ENCODE measurements at places on chromosomes 16 and 17.

DNA sequence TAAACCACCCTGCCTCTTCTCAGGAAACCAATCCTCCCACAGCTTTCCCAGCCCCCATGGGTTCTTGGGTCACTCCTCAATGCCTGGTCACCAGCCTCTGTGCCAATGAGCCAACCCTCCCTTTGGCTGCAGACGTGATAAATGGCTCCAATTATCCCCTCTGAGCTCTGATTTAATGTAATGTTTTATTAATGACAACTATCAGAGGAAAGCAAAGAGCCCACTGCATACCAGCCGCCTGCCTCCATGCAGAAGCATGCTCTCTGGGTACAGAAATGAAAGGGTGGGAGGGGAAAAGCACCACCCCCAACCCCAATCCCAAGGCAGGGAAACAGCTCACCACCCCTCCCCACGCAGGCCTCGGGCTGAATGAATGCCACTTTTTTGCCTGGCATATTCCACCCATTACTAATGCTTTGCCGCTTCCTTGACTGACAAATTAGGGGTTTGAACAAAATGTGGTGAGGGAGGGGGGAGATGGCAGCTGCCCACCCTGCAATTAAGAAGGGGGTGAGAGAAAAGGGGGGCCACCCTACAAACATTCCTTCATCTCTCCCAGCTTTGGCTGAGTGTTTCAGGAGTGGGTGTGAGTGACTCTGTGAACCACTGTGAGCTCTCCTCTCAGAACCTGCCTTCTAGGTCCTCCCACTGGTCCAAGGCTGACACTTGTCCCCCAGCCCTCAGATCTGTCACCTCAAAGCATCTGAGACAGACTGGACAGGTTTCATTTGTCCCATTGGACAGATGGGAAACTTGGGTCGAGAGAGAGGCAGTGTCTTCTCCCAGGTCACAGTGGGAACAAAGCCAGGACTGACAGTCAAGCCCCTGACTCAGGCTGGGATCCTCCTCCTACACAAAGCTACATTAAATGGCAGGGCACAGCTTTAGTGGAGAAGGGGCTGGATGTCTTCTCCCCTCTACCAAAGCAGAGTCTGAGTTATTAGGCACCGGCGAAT lies 161.5 kb downstream of the TMEM132E start:
- no peak for DNase-seq

DNA sequence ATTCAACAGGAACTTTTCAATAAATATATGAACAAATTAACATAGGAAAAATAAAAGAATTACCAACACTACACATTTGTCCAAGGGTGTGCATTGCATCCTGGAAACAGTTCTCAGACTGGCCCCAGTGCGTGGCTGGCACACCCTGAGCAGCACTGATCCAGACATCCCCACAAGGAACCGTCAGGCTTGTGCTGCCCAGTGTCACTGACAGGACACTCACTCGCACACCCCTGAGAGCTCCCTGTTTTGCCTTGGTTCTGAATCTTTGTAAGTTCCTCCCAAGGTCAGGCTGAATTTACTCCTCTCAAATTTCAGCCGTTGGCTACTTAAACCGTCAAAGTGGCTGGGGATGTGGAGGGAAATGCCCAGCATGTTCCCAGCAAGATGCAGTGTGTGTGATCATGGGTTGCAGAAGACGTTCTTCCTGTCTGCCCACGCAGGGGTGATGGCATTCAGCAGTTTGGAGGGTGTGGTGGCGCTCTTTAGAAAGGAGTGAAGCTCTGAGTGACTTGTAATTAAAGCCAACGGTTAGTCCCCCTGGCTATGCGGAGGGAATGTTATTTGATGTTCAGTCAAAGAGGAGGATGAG lies 1.7 kb downstream of the MT2A start:
- DNase-seq: peak; percentile 83

DNA sequence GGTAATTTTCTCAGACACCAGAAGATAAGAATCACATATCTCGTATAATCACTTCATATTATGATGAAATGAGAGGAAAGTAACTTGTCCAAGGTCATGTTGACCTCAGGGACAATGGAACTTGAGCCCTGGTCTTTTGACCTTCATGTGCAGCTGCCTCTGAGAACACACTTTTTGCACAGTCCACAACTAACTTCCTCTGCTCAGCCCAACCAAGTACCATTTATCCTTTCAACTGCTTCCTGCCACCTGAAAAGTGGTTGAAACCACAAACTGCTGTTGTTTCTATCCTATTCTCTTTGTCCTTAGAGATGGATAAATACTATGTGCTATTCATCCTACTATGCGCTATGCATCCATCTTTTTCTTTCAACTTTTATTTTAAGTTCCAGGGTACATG lies 2.3 kb upstream of the CCL1 start:
- no peak for DNase-seq

- DNase-seq: no peak
Observed at GRCh38 chr16:84137769-84138357, 7.1 kb downstream of the HSDL1 start.

GRCh38 chr16:88596483-88596882 lies 26.3 kb downstream of the ZC3H18 start:
- DNase-seq: no peak

GRCh38 chr16:67565470-67566100 lies 3.3 kb downstream of the CTCF start:
- DNase-seq: no peak

DNA sequence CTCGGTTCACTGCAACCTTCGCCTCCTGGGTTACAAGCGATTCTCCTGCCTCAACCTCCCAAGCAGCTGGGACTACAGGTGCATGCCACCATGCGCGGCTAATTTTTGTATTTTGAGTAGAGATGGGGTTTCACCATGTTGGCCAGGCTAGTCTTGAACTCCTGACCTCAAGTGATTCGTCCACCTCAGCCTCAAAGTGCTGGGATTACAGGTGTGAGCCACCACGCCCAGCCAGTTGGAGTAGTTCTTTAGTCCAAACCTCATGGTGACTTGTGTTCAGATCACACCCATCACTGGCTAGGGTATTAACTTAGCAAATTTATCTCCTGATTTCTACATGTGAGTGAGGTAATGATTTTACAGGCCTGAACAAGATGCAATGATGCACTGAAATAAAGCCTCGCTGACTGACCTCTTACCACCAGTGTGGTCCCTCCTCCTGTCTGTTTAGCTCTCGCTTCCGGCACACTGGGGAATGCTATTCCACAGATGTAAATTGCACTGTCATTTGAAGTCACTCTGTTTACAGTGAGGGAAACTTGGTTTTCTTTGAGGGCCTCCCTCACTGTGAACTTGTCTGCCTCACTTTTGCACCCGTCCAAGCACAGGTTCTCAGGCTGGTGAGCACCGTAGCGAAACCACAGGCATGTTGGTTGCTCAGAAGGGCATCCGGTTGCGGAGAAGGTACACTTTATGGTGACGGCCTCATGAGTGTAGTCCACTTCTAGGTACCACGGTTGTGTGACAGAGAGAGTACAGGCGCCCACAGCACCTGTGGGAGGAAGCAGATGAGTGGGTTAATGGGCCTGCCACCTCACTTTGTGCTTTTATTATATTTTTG lies 5.5 kb downstream of the IGSF6 start:
- peak; percentile 83 for DNase-seq

DNA sequence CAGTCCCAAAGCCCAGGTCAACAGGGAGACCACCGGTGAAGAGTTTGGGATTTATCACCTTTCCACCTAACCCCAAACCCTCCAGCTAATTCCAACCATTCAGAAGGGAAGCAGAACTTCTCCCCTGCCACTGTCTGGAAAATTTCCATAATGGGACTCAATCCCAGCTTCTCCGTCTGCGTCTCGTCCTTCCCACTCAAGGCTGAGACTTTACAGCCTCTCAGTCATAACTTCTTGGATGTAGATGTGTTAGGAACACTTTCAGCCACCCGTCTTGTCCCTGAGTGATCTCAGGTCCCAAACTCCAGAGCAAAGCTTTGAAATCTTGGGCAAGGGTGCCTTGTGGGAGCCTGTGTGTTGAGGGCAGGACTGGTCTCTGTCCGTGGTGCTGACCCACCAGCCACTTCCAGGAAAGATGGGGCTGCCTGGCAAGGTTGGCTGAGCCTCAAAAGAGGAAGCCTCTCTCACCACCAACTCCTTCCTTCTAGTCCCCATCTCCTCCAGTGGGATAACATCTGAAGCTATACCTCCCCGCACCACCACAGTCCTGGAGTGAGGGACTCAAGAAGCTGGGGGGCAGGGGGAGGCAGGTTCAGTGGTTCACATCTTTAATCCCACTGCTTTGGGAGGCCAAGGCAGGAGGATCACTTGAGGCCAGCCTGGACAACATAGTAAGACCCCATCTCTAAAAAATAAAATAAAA lies 9.3 kb downstream of the GAS2L2 start:
- DNase-seq: peak; percentile 46

DNA sequence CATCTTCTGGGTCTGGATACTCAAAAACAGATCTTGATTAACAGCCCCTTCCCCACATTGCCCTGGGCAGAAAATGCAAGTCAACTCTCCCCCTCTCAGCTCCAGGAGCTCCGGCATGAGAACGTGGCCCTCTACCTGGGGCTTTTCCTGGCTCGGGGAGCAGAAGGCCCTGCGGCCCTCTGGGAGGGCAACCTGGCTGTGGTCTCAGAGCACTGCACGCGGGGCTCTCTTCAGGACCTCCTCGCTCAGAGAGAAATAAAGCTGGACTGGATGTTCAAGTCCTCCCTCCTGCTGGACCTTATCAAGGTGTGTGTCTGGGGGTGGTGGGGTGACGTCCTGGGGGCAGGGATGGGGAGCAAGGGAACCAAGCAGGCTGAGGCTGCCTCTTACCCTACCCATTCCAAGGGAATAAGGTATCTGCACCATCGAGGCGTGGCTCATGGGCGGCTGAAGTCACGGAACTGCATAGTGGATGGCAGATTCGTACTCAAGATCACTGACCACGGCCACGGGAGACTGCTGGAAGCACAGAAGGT lies 9.7 kb downstream of the GUCY2D start:
- DNase-seq: no peak

DNA sequence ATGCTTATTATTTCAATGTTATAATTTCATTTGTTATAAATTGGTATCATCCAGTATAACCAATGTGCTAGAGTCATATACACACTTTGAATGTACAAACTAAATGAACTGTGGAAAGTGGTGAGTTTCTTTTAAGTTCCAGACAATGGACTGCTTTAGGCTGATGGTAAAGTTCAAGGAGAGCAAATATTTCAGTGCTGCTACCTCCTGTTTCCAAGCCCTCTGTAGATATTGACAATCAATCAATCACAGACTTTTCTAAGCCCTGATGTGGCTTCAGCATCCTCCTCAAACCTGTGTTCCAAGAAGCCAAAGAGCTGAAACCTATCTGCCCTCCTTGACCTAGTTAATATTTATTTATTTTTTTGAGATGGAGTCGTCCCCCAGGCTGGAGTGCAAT lies 28.2 kb upstream of the SREBF1 start:
- DNase-seq: no peak

GRCh38 chr17:3693829-3694231 lies 2.1 kb downstream of the P2RX5 start:
- peak; percentile 67 for DNase-seq

DNA sequence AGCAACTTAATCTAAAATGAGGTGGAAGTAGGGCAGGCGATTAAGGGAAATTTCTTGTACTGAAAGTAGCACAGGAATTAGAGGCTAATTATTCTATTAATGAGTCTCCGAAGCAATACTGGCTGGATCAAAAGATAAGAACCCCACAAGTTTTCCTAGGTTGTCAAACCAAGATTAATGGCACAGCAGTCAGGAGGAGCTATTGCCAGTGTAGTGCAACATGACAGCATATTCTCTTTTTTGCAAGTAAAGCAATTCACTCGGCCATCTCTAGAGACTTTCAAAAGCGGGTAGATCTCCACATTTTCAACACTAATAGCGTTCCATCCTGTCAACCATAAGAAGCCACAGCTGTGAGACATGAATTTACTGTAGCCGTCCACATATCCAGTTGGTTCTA lies 81.2 kb downstream of the CYB561 start:
- no peak for DNase-seq

- DNase-seq: no peak
Observed at GRCh38 chr17:70276906-70277305, 107.6 kb downstream of the KCNJ2 start.

DNA sequence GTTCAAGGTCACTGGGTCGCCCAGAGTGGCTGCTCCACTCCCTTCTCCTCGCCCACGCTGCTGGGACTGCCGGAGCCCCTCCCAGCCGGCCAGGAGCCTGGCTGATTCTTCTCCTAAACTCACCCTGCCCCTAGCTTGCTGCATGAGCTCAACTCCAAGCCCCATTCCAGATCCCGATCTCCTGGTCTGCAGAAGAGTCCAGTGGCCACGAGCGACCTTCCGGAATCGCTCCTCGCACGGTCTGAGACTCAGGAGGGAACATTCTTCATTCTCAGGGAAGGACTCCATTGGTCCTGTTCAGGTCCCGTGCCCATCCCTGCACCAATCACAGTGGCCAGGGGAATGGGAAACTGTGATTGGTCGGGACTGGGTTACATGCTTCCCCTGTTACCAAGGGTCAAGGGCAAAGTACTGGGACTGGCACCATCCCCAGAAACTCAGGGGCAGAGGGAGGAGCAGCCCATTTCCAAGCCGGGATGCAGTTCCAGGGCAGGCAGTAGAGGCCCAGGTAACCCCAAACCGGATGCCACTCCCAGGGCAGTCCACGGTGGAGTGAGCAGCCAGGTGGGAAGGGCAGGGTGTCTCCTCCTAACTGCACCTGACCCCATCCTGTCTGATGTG lies 24.5 kb upstream of the CIBAR2 start:
- no peak for DNase-seq

DNA sequence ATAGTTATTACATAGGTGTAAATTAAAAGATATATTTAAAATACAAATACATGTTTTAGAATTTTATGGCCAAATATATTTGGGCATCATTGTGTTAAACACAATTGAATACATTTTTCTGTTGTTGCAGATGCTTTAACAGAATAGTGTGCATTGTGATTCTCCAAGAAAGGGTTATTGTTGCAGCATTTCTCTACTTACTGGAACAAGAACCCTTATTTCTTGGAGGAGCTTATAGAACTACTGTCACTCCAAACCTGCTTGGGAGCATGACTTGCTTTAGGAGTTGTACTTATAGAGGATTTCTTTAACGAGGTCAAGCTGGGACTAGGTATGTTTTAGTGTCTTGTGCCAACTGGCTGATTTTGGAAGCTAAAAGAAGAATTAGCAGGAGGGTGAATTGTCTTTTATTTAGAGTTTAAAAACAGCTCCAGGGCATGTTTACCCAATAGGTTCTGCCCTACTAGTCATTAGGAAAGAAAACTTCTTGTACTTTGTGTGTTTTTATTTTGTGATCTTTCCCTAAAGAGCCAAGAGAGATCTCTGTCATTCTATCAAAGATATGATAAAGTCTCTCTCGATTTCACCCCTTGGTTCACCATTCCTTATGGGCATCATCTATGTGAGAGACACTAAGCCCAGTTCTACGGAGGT lies 279.8 kb upstream of the SALL1 start:
- no peak for DNase-seq

- DNase-seq: no peak
Observed at GRCh38 chr17:65035191-65035590, 21.3 kb downstream of the GNA13 start.

- no peak for DNase-seq
Observed at GRCh38 chr17:50191359-50192143, 9.9 kb downstream of the COL1A1 start.

GRCh38 chr17:4318186-4318585 lies 48.3 kb downstream of the UBE2G1 start:
- DNase-seq: no peak

GRCh38 chr16:21565861-21566669 lies 33.3 kb upstream of the METTL9 start:
- no peak for DNase-seq

- no peak for DNase-seq
Observed at GRCh38 chr17:3780986-3781385, 20.0 kb downstream of the ITGAE start.
